ENCODE measurements at places on chromosomes 11 and 22.

- no peak for DNase-seq
Measured at GRCh38 chr11:110493346-110493745, 63.6 kb downstream of the FDX1 start.

DNA sequence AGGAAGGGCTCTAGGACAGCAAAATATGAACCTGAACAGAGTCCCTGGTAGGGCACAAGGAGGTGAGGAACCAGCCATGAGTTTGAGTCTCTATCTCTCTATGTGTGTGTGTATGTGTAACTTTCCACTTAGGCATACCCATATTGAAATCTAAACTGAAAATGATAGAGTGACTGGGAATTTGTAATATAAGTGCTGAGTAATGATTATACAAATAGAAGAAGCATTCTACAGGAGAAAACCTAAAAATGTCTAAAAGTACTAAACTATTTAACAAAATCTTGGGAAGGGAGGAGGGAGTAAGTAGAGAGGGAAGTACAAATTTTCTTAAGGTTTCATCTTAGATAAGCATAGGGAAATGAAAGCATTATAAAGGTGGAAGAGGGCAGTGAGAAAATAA lies 97.1 kb upstream of the ZC3H12C start:
- DNase-seq, result no peak

- DNase-seq, result no peak
Measured at GRCh38 chr22:27431896-27432295, 369.7 kb downstream of the MN1 start.

- DNase-seq, result no peak
Measured at GRCh38 chr11:79235696-79236095, 205.1 kb downstream of the TENM4 start.

DNA sequence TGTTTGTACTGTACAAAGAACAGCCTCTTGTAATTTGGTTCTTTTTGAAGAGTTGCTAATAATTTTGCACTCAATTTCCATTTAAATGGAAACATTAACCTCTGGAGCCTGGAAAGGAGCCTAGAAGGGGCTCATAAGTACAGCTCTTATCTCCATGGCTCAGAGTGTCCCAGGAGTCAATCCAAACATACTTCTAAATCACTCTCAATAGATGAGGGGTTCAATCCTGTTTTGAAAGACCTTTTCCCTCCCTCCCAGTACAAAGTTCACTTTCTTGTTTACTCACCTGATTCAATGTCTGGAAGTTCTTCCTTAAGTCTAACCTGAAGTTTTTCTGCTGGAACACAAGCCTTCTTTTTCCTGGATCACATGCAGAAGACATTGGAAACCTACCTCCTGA lies 273.0 kb upstream of the PLET1 start:
- no peak for DNase-seq
